Activated CD4-positive, alpha-beta memory T cell treated with anti-CD3 and anti-CD28 coated beads, Interleukin-2, amount 10 ng/mL, durations not matched to agents 7 days and 5 days (primary cell): ENCODE measurements at places on chromosomes 6 and 20.
A peak's percentile ranks its signal among the peaks of the same experiment; 100 is the strongest.

GRCh38 chr6:26193467-26194328, 106.5 kb downstream of the HFE start:
- DNase-seq: no peak

DNA sequence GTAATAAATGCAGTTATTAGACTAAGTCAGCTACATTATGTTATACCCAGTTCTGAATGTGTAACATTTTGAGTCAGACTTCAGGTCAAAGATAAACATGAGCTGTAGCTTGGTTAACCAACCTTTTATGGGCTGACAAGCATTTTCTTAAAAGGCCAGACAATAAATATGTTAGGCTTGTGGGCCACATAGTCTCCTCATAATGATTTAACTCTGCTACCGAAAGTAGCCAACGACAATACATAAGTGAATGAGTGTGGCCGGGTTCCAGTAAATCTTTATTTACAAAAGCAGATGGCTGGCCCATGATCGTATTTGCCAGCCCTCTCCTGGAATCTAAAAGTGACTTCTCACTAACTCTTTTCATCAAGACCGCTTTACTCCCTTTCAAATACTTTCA, 49.9 kb downstream of the ATG5 start:
- DNase-seq: no peak

DNA sequence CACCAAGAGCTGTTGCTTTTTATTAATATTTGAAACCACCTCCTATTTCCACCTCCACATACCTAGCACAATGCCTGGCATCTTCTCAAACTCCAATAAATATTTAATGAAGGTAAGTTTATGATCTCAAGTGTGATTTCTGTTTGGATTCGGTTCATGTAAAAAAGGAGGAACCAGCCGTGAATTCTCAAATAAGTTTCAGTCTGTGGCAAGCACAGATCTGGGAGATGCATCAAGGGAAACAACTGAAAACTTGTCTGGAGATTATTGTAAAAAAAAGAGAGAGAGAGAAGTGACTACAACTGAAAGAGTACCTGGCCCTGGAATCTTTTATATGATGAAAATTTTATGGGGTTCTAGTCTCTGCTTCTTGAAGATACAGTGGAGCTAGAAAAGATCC, 52.8 kb upstream of the PNRC1 start:
- no peak for DNase-seq

- no peak for DNase-seq
Observed at GRCh38 chr6:10933126-10933525, 46.3 kb downstream of the SYCP2L start.

GRCh38 chr20:3161316-3162079, 1.8 kb upstream of the FASTKD5 start:
- no peak for DNase-seq

GRCh38 chr20:33650753-33651561, 11.2 kb upstream of the C20orf144 start:
- DNase-seq: no peak

DNA sequence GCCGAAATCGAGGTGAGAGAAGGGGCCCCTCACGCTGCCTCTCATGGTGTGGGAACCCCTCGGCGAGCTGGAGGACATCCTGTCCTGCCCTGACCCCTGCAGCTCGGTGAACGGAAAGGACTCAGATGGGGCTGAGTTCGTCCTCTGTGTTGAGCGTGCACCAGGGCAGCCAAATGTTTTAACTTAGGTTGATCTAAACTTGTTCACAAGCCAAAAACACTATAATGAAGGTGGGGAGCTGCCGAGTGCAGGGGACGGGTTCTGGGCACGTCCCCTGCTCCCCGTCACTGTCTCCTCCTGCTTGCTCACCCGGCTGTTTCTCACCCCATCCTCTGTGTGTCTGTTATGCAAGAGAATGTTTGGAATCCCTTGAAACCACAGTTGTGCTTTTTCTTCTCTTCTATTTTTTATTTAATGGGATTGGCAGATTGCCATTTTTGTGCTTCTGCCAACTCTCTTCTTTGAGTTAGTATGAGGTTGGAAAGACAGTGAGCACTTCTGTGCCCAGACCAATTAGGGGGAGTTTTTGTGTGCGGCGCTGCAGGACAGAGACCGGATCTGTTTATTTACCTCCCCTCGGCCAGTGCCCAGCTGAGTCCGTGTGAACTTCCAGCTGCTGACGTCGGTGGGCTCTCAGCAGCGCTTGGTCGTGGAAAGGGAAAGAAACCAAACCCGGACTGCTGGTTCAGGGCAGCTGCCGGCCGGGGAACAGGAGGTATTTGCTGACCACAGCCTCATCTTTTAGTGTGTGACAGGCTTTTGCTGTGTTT, 158.1 kb downstream of the DTNBP1 start:
- DNase-seq: no peak

GRCh38 chr20:4883051-4883450, 118.3 kb downstream of the SLC23A2 start:
- no peak for DNase-seq

GRCh38 chr6:107819217-107819616, 4.9 kb downstream of the SCML4 start:
- no peak for DNase-seq

DNA sequence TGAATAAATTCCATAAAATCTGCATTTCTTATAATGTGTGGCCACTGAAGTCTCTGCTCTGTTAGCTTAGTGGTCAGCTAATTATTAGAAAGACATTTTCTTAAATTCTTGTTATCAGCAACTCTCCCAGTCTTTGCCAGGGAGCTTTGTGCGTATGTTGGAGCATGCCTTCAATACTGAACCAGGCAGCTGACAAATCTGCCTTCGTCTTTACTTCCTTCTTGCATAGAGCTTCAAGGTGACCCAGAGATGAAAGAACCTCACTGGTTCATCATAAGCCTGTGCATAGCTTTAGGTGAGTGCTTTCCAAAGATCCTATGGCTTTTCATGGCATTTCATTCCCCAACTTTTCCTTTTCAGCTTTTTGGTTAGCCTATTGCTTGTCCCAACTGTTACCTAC, 43.0 kb upstream of the NELFCD start:
- DNase-seq: no peak

- no peak for DNase-seq
Observed at GRCh38 chr6:10951675-10952282, 64.9 kb downstream of the SYCP2L start.

GRCh38 chr6:41683523-41684310, 45.4 kb downstream of the MDFI start:
- peak; percentile 79 for DNase-seq

- DNase-seq: no peak
Observed at GRCh38 chr6:128410584-128410983, 109.8 kb downstream of the PTPRK start.

DNA sequence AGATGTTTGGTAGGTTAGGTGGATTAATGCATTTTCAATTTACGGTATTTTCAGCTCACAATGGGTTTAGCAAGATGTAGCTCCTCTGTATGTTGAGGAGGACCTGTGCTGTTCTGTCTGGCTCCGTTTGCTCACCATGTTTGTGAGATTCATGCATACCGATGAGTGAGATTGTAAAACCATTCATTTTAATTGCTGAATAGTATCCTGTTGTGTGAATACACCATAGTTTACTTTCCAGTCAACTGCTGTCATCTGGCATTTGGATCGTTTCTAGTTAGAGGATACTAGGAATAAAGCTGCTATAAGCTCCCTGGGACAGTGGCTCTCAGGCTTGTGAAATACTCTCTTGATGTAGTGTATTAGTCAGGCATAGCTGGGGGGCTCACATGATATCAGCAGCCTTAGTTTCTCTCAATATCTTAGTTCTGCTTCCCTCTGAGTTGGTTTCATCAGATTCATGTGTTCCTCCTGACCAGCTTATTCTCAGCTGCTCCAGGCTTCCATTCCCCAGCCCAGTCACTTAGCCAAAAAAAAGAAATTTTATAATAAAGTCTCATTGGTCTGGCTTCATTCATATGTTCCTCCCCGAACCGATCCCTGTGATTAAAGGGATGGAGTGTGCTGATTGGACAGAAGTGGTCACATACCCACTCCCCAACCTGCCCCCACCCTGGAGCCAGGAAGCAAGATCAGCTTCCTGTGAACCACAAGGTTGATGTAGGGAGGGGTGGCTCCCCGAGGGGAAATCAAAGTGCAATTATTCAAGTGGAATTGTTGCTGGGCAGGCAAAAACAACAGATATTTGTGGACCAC, 10.9 kb upstream of the B4GALT5 start:
- DNase-seq: no peak

DNA sequence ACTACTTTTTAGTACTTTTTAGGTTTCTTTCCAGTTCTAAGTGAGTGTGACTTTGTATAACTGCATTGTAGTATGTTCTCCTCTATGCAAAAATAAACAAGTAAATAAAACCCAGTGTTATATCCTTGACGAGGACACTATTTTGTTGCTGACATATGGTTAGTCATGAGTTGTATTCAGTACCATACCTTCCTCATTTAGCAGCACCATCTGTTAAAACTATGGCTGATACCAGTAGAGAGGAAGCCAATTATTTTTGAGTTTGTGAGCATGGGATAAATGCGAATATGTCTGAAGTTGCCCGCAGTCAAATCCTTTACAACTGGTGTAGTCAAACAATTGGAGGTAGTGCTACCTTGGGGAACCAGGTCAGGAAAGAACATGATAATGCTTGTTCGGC, 74.1 kb downstream of the CDKAL1 start:
- DNase-seq: no peak

DNA sequence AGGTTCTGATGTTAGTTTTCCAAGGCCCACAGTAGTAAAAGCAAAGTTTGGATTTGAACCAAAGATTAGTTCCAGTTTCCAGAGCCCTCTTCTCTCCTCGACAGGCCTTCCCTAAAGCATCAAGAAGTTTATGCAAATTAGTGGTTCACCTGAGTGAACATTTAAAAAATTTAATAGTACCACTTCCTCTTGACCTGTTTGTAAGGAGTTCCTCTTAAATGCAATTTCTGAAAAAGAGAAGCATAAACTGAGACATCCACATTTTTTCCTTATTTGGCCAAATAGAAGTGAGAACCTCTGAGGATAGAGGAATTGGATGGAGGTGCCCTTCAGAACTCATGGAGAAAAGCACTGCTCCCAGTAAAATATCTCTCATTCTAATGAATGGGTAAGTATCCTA, 1.2 kb upstream of the DSE start:
- no peak for DNase-seq

GRCh38 chr6:12344961-12345693, 55.0 kb downstream of the EDN1 start:
- DNase-seq: no peak

- no peak for DNase-seq
Observed at GRCh38 chr6:101883505-101883904, 490.0 kb downstream of the GRIK2 start.

DNA sequence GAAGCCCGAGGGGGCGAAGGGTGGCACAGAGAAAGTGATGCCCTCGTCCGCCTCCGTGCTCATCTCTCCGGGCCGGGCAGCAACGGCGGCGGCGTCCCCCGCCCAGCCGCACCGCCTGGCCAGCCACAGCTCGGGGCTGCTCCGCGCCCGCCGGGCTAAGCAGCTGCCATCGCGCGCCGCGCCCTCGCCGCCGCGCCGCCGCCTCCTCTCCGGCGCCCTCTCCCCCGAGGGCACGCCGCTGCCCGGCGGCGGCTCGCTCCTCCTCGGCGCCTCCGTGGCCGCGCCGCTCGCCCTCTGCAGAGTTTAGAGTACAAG, 225 bp downstream of the MAP3K5 start:
- DNase-seq: no peak

- DNase-seq: no peak
Observed at GRCh38 chr6:62976566-62976965, 234.7 kb upstream of the FKBP1C start.

DNA sequence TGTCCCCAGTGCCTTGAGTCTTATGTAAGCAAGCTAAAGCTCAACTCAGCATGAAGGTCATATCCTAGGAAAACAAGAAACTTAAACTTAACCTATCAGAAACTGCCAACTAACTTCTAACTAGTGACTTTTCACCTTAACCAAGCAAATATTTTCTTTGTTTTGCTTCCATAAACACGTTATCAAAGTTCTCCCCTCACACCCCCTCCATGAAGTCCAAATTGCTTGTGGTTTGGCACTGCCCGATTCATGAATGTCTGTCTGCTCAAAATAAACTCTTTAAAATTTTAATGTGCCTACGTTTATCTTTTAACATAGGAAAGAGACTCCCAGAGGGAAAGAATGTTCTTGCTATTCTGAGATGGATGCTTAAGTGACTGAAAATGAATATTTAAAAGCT, 34.9 kb downstream of the GSTA2 start:
- DNase-seq: no peak

DNA sequence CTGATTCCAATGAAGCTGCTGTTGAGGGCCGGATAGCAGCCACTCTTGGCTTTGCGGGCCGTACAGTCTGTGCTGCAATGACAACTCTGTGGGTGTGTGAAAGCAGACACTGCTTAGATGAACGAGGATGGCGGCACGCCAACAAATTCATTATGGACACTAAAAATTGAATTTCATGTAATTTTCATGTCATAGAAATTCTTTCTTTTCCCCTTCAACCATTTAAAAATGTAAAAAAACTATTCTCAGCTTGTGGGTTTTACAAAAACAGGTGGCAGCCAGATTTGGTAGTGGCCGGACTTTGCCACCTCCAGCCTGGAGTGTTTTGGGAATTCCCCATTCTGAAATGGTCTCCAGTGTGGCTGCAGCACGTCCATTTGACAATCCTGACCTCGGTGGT, 26.0 kb downstream of the MAS1 start:
- DNase-seq: no peak

- no peak for DNase-seq
Observed at GRCh38 chr6:6522709-6523108, 65.8 kb upstream of the LY86 start.

GRCh38 chr6:51793393-51793792, 294.0 kb downstream of the PKHD1 start:
- no peak for DNase-seq

DNA sequence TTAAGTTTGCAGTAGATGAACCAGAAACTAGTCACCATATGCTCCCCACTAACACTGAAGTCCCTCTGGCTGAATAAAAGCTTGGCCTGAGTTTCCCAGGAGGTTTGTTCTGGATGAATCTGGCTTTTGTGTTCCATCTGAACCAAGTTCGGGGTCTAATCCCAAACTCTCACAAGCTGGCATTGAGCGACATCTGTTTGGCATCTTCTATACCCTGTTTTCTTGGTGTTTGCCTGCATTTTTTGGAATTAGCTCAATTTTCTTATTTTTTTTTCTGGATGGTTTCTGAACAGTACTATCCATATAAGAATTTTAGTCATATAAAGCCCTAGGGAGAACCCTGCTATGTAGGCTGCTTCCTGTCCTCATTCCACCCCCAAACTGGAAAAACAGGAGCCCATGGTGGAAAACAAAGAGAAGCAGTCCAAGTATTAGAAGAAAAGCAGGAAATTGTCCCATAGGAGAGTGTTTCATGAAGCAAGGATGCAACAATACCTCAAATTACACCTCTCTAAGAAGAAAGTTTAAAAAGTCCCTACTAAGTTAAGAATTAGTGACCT, 737.1 kb downstream of the DHX35 start:
- no peak for DNase-seq
